ENCODE measurements at places on chromosomes 6 and 20.

DNA sequence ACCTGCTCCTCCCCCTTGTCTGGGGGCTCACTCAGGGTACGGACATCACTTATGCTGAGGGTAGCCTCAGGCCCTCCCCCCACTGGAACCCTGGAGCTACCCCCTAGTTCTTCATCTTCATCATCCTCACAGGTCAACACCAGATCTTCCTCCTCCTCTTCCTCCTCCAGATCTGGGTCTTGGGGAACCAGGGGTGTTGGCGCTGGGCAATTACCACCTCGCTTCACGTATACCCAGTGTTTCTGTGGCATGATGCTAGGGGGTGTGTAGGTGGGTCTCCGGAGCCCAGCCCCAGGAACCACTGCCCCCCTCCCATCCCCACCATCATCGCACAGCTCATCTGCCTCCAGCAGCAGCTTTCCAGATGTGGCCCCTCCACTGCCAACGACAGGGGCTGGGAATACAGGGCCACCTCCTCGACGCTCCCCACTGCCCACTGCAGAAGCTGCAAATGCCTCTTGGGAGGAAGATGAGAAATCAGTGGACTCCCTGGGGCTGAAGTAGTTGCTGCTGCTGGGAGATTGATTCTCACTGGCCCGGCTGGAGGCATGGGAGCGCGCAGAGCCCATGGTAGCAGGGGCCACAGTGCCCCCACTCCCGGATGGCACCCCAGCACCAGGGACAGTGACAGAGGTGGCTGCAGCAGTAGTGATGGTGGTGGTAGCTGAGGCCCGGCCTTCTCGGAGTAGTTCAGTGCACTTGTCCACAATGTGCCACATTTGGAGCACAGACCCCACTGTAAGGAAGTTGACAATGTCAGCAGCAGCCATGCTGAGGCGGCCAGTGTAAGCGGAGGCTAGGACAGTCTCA is 1.5 kb downstream of the ZBTB22 start:
- DNase-seq = no peak

- no peak for DNase-seq
These were observed 240.1 kb upstream of the TBX18 start for GRCh38 chr6:85004361-85004995.

DNA sequence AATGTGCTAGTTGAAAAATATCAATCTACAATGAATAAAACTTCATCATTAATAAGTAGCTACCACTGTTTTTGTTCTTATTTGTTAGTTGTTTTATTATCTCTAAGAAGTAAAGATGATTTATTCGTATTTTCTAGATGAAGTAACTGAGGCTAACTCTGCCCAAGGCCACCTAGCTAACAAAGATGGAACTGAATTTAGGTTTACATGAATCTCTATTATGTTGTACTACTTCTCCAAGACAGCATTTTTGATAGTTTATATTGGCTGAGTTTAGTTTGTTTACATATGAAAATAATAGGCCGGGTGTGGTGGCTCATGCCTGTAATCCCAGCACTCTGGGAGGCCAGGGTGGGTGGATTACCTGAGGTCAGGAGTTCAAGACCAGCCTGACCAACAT is 121.5 kb downstream of the NCOA3 start:
- no peak for DNase-seq

GRCh38 chr20:63432577-63433325 is 39.7 kb downstream of the KCNQ2 start:
- no peak for DNase-seq

DNA sequence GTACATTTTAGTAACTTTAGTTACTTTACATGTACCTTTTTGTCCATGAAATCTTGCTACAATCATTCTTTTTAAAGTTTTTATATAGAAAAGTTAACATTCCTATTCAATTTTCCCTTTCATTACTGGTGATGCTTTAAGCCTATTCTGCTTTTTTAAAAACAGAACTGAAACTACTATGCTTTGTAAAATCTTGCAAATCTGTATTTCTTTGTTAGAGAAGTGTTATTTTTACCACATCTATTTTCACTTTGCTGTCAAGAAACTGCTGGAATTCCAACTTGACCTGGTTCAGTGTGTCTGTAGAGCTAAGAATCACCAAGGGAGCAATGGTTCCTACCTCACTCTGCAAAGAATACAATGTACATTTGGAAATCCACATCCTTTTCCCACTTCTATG is 21.8 kb upstream of the SAMD5 start:
- DNase-seq = no peak

- DNase-seq = no peak
These were observed 64.2 kb upstream of the AKIRIN2 start for GRCh38 chr6:87766211-87766610.

Data from CD4-positive, alpha-beta T cell treated with Interferon gamma for 1 hour (primary cell).